ENCODE measurements at places on chromosomes 12 and 14. TPM values are rescaled to one million over a fixed set of nuclear protein-coding genes. Genes with fewer than 3 reads are reported as not detected.

GRCh38 chr12:101845137-101845711, 14.5 kb upstream of the GNPTAB start:
- no peaks in the 10 kb centered on the region for H3K27me3 ChIP-seq
- no peaks in the 10 kb centered on the region for H3K36me3 ChIP-seq
- no peaks in the 10 kb centered on the region for H3K4me1 ChIP-seq
- H3K4me3 ChIP-seq, result no peak overlapping the region
- H3K27ac ChIP-seq, result no peak overlapping the region

- peaks cover 6% of the 10 kb centered on the region for H3K27me3 ChIP-seq
- DNase-seq, result no peak
- H3K4me1 ChIP-seq, result no peaks in the 10 kb centered on the region
- no peak overlapping the region for H3K27ac ChIP-seq
- H3K36me3 ChIP-seq, result no peaks in the 10 kb centered on the region
Observed at GRCh38 chr12:90244232-90244631, 535.6 kb upstream of the ATP2B1 start.

DNA sequence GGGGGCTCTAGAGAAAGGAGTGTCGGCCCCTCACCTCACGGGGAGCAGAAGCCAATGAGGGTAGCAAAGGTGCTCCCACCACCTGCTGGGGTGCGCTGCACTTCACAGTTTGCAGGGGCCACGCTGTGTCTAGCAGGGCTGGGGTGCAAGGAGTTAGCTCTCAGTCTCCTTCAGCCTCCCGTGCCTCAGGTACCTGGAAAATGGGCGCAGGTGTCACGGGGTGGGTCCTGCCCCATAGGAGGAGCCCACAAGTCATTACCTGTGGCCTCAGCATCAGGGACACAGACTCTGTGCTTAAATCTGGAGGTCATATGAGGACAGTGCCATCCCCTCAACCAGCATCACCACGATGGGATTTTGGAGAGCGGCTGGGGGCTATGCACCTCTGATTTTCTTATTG, 326.7 kb downstream of the ADGRD1 start:
- no peak overlapping the region for H3K27ac ChIP-seq
- H3K27me3 ChIP-seq, result no peaks in the 10 kb centered on the region
- H3K4me1 ChIP-seq, result peaks cover 5% of the 10 kb centered on the region
- DNase-seq, result no peak

DNA sequence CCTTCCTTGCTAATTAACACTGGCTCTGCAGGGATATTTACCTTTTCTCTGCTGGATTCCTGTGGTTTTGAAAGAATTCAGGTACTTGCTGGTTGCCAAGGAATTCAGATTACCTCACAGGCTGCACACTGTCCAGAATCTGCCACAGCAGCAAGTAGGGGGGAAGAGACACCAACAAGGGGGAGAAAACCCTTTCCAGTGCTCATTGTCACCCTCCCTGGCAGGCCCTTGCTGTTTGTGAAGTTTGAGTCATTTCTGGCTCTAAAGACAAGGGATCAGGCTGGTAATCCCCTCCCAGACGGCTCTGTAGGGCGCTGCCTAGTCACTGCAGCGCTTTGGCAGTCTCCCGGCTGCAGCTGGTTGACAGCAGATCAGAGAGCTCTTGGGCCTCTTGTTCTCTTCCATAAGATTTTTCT, 50.8 kb downstream of the TTLL5 start:
- no peak overlapping the region for H3K27ac ChIP-seq
- no peaks in the 10 kb centered on the region for H3K4me1 ChIP-seq
- H3K36me3 ChIP-seq, result peaks cover 7% of the 10 kb centered on the region

DNA sequence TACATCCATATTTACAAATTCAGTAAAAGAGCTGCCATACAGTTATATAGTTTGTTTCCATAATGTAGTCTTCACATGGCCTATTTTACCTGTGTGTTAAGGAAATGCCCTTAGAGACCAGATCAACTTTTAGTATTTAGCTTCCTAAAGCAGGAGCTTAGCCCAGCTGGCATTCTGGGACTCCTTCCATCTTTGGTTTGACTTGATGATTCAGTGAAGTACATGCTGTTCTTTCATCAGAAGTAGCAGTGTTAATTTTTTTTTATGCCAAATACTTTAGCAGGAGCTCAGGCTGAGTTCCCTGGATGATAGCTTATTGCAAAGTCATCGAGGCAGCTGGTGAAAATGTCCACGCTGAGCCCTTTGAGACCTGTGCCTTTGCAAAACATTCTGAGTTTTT, 101.0 kb downstream of the FOXG1 start:
- H3K27me3 ChIP-seq, result no peaks in the 10 kb centered on the region
- no peak overlapping the region for H3K4me3 ChIP-seq
- no peak overlapping the region for H3K27ac ChIP-seq
- DNase-seq, result no peak
- no peaks in the 10 kb centered on the region for H3K4me1 ChIP-seq

GRCh38 chr14:87908550-87908949, 84.4 kb downstream of the GALC start:
- H3K27me3 ChIP-seq, result peaks cover 15% of the 10 kb centered on the region
- no peak for DNase-seq
- no peaks in the 10 kb centered on the region for H3K4me1 ChIP-seq
- H3K4me3 ChIP-seq, result no peak overlapping the region
- H3K27ac ChIP-seq, result no peak overlapping the region

DNA sequence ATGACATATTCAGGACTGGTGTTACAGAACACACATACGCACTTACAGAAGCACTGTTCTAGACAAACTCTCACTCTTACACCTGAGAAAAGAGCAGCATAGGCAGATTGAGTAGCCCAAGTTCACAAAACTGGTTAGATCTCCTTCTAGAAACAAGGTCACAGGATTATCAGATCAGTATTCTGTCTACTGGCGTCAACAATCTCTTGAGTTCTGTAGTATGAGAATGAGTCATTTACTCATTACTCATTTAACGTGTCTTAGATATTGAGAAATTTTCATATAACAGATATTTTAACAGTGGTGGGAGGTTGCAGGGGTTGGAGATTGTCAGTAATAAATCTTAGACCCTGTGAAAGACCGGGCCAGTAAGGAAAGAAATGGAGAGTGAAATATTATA, 2.8 kb upstream of the TSPAN8 start:
- no peak for DNase-seq
- H3K27me3 ChIP-seq, result no peaks in the 10 kb centered on the region
- H3K4me1 ChIP-seq, result no peaks in the 10 kb centered on the region
- H3K4me3 ChIP-seq, result no peak overlapping the region
- H3K36me3 ChIP-seq, result no peaks in the 10 kb centered on the region

Gene FIGNL2
- total RNA-seq, result 3.2 TPM

GRCh38 chr14:99199846-99200653, 71.9 kb downstream of the BCL11B start:
- peak overlapping the region; percentile 93 for H3K27ac ChIP-seq
- H3K4me1 ChIP-seq, result peaks cover 100% of the 10 kb centered on the region
- no peaks in the 10 kb centered on the region for H3K27me3 ChIP-seq

Gene LMNTD1
- not detected for total RNA-seq

DNA sequence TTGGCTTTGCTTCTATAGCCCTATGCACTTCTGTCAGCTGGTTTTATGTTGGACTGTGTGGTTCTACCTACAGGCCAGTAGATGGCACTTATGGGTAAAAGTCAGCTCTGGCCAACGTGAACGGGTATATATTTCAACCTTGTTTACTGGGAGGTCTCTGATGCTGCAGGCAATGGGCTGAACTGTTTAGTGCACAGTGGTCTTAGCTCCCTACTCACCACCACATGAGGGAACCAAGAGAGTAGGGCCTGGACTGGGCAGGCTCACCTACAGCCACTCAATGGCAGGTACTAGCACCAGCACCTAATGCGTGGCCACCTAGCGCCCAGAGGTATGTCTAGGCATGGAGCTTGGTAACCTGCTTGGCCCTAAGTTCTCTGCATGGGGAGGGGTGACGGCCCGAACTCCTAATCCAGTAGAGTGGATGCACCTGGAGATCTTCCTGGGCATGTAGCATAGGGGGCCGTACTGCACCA, 481.8 kb downstream of the TMEM117 start:
- DNase-seq, result no peak
- H3K36me3 ChIP-seq, result peaks cover 2% of the 10 kb centered on the region
- H3K4me1 ChIP-seq, result peaks cover 5% of the 10 kb centered on the region
- no peak overlapping the region for H3K27ac ChIP-seq

DNA sequence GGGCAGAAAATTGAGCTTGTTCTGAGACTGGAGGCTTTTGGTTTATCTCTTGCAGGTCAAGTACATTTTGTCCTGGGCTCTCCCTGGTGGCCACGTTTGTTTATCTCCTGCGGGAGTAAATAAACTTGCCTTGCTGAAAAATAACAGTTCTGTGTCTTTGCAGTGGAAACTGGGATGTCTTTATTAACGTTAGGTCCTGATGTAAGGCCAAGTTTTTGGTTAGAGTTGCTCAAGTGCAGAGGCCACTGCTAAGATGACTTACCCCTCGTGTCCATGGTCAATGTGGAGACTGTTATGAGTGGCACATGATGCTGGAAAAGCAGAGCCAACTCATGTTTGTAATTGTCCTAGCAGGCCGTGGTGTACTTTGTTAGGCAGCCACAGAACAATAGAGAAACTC, 3.8 kb downstream of the PTPN11 start:
- no peaks in the 10 kb centered on the region for H3K27me3 ChIP-seq
- DNase-seq, result no peak
- no peak overlapping the region for H3K4me3 ChIP-seq
- peaks cover 4% of the 10 kb centered on the region for H3K36me3 ChIP-seq
- H3K27ac ChIP-seq, result peak overlapping the region; percentile 67
- H3K4me1 ChIP-seq, result peaks cover 62% of the 10 kb centered on the region

DNA sequence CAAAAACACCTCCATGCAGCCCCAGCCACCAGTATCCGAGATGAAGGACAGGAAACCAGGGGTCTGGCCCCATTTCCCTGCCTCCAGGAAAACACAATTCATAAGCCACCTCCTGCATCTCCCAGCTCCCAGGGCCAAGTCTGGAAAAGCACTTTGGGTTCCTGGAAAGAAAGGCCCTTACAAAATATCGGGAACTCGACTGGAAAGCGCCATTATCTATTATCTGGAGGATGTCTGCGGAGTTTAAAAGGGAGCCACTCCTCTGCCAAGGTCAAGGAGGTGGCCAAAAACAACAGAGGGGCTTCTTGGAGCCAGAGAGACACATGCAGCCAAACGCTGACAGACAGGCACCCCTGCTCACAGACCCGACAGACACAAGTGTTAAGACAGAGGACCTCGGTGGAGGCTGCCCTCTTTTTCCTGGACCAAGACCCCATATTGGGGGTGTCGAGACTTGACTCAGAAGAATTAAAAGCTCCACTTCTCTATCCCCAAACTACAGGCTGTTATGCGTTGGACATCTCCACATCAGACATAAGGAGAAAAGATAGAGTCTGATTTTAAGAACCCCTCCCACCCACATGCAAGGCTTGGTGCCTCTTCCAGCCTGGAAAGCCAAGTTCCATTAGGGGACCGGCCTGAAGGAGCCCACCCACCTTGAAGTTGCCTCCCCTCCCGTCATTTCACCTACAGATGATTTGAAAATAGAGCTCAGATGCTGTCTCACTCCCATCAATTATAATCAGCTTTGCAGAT, 9.6 kb downstream of the ACTN1 start:
- H3K27me3 ChIP-seq, result no peaks in the 10 kb centered on the region
- peak overlapping the region; percentile 99 for H3K27ac ChIP-seq

DNA sequence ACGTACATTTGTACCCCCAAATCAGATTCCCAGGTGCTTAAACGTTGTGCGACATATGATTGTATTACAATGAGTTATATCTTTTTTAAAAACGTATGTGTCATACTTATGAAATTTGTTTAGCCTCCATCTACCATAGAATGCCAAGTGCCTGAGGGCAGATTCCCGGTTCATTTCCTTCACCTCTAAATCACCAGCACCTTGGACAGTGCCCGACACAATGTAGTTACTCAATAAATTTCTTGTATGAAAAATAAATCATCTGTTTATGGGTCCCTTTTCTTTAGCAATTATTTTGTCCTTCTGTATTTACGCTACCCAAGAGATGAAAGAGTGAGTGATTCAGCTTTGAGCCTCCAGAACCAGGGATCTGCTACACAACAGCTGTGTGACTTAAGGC, 157.4 kb downstream of the TBX5 start:
- H3K36me3 ChIP-seq, result no peaks in the 10 kb centered on the region
- no peak overlapping the region for H3K27ac ChIP-seq
- H3K4me1 ChIP-seq, result no peaks in the 10 kb centered on the region

Gene TAS2R46
- total RNA-seq, result 0.71 TPM

DNA sequence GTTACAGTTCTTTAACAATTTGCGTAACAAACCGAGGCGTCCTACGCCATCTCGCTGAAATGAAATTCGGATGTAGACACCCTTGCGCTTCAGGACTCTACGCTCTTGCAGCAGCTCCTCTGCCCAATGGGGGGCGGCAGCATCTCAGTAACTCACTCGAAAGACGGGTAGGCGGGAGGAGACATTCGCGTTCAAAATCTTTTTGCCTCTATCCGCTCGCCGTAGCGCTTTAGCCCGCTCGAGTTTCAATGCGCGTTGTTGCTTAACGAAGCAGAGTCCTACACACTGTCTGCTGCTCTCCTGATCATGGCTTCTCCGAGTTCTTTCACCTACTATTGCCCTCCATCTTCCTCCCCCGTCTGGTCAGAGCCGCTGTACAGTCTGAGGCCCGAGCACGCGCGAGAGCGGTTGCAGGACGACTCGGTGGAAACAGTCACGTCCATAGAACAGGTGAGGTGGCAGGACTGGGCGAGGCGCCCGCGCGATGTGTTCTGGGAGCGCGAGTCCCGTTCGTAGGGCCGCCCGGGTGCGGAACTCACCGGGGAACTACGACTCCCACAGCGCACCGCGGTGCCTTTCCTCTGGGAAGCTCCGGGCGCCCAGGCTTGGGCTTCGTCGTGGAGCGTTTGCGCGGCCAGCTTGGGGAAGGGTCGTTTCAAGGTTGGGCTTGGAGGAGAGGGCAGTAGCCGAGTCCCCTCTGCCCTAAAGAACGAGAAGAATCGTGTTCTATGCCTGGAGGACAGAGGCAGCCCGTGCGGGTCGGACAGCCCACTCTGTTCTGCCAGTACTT, at the start of gene FNTB:
Gene FNTB (plus strand): TSS at position 248 of the 790 bp plus-strand sequence. CDS start 59 bp downstream, at position 307.
- no peaks in the 10 kb centered on the region for H3K36me3 ChIP-seq
- H3K4me1 ChIP-seq, result peaks cover 30% of the 10 kb centered on the region
- peak within 1 kb of the TSS; percentile 96 for H3K4me3 ChIP-seq

DNA sequence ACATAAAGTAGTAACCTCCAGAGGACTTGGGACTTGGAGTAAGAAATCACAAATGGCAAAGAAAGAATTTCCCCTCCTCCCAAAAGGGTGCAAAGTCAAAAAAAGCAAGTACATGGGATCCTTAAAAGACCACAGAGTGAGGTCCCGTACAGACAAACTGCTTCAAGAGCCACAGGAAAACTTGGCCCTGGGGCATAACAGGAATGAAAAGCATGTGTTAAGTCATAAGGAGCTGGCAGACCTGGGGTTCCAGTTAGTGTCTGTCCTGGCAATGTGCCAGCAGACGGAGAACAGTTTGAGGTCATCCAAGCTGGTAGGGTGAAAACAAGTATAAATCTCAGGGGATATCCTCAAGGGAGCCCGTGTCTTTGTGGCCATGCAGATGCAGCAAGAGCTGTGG, 73.2 kb downstream of the HSD17B6 start:
- no peaks in the 10 kb centered on the region for H3K36me3 ChIP-seq
- H3K4me3 ChIP-seq, result peak overlapping the region; percentile 66
- no peak for DNase-seq
- H3K27ac ChIP-seq, result peak overlapping the region; percentile 47

Data from naive thymus-derived CD8-positive, alpha-beta T cell (primary cell).